ENCODE measurements at places on chromosomes 2 and 18.

GRCh38 chr2:11592671-11593574 lies 59.1 kb downstream of the GREB1 start:
- DNase-seq = no peak

- no peak for DNase-seq
These were observed 100.7 kb downstream of the MYT1L start for GRCh38 chr2:2230433-2230817.

DNA sequence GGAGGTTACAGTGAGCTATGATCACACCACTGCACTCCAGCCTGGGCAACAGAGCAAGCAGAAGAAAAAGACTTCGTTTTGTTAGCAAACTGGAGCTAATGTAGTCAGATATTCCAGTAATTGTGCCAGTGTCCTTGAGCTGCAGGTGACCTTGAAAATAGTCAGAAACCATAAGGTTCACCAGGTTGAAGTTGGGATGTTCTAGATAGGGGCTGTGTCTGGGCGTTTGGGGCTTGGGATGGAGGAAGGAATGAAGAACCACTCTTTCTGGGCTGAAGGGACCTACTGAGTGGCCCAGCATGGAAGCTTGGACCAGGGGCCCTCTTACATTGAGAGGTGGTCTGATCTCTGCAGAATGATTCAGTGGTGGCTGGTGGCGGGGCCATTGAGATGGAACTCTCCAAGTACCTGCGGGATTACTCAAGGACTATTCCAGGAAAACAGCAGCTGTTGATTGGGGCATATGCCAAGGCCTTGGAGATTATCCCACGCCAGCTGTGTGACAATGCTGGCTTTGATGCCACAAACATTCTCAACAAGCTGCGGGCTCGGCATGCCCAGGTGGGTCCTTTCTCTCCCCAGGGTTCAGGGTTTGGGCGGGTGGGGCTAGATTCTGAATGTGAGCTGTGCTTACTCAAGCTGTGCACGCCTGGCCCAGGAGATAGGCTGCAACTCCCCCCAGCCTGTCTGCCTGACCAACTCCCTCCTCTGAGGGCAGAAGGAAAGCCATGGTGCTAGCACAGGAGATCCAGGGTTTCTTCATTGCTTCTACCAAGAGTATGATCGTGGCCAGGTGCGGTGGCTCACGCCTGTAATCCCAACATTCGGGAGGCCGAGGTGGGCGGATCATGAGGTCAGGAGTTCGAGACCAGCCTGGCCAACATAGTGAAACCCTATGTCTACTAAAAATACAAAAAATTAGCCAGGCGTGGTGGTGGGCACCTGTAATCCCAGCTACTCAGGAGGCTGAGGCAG lies 17.1 kb downstream of the CCT7 start:
- no peak for DNase-seq

GRCh38 chr2:152344579-152345195 lies 9.7 kb downstream of the FMNL2 start:
- no peak for DNase-seq

DNA sequence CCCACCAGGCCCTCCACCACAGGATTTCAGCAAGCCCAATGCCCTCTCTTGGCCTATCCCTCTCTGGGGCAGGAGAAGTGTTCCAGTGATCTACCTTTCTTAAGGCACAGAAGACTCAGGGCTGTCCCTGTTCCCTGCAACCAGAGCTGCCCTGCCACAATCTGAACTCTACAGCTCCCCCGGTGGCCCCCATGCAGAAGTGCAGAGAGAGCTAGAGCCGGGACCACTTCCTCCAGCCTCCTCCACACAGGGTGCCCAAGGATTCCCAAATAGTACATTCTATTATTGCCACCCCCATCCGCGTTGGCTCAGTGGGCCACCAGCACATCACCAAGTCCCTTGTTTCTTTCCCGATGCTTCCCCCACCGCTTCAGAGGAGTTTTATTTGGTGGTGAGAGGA lies 114.8 kb upstream of the PTPRM start:
- peak; percentile 61 for DNase-seq
